ENCODE measurements at places on chromosomes 4 and X.
A peak's percentile ranks its signal among the peaks of the same experiment; 100 is the strongest.

DNA sequence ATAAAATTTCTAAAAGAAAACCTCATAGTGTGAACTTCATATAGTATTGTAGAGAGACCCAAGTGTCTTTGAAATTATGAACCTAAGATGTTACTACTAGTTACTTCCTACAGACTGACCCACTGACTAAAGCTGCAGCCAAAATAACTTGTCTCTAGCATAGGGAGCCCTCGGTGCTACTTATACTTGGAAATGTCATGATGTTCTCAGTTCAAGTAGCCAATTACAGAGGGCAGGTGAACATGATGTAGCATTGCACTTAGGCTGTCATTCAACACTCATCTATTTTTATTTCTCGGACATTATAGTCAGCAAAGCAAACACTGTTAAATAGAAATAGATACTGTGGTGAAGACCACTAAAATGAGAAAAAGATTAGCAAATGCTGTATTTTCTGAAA, 165.6 kb downstream of the AREG start:
- no peak for DNase-seq

GRCh38 chrX:50211510-50211909, 6.9 kb downstream of the CCNB3 start:
- DNase-seq, result no peak

GRCh38 chr4:3825530-3825929, 59.3 kb downstream of the ADRA2C start:
- DNase-seq, result no peak

GRCh38 chr4:145888393-145888792, 50.2 kb downstream of the ZNF827 start:
- DNase-seq, result no peak

- DNase-seq, result no peak
These were observed 7.0 kb downstream of the VAMP7 start for GRCh38 chrX:155888139-155888538.

DNA sequence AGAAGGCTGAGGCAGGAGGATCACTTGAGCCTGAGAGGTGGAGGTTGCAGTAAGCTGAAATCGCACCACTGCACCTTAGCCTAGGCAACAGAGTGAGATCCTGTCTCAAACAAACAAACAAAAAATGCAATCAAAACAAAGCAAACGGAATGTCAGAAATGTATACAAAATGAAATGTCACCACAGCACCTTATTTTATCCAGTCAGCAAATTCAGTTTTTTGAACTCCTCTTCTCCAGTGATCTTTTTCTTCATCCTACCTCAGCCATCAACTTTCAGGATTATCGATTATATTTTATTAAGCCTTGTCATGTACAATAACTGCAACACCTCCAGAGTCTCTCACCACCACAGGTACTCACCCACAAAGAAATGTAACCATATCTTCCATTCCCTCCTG, 31.1 kb upstream of the HPGDS start:
- no peak for DNase-seq

DNA sequence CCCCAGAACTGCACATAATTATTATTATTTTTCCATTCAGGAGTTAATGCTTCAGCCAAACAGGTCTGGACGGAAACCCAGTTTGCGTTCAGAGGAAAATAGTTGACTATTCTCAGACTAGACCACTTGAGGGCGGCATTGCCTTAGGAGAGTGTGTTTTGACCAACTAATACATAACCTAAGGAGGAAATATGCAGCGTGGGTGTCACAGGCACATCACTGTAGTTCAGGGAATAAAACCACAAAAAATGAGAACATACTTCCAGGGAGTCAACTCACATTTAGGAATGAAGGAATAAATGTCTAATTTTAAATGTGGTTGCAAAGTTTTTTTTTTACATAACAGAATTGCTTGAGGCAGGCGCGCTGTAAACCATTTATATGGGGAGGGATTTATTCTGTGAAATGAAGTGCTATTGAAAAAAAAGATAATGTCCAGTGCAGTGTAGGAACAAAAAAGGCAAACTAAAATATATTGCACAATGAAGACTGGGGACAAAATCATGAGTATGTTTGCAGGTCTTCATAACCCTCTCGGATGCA, 93.3 kb downstream of the SYNPO2 start:
- peak; percentile 56 for DNase-seq

GRCh38 chr4:147765121-147765529, 33.2 kb downstream of the ARHGAP10 start:
- DNase-seq, result no peak

- no peak for DNase-seq
These were observed 57.6 kb upstream of the RAP1GDS1 start for GRCh38 chr4:98203332-98204235.

DNA sequence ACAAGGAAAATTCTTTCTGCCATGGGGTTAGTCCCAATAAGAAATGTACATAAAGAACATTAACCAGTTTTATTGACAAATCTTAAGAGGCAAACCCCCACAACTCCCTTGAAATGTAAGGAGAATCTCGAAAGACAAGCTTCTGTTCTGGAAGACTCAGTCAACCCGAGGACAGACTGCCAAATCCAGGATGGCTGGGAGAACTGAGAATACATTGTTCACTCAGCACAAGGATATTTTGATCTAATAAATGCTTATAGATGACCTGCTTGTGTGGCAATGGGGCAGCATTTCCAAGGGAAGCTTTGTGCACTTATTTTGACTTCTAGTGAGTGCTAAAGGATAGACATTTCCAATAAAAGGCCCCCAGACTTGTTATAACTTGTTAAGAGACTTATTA, 280.4 kb downstream of the DHX15 start:
- DNase-seq, result no peak

GRCh38 chrX:31969714-31970113, 897.9 kb upstream of the FTHL17 start:
- DNase-seq, result no peak

DNA sequence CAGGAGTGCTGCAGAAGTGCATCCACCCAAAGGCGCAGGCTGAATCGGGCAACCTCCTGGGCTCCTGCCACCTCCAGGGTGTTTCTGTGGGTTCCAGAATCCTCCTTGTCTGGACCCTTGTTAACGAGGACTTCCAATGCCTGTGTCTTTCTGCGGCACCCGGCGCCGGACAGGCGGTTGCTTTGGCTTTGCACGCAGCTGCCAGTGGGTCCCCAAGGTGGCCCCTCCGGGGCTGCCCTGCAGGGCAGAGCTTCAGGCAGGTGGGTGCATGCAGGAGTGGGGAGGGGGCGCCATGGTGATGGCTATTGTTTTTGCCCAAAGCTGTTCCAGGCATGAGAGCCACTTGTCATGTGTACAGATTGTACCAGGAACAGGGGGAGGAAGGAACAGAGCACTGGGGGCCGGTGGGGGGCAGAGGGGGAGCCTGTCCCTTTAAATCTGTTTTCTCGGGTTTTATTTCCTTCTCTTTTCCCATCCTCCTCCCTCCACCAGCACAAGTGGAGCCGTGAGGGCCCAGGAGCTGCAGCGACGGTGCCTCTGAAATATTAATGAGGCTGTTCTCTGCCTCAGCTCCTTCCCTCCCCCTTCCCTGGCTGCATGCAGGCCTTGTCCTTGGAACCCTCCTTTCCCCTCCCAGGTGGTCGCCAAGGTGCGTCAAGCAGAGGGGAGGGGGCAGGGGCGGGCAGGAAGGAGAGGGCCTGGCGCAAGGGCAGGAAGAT, 13.1 kb downstream of the ATP2B3 start:
- DNase-seq, result no peak

- DNase-seq, result no peak
These were observed 22.6 kb downstream of the ASB11 start for GRCh38 chrX:15292861-15293260.

DNA sequence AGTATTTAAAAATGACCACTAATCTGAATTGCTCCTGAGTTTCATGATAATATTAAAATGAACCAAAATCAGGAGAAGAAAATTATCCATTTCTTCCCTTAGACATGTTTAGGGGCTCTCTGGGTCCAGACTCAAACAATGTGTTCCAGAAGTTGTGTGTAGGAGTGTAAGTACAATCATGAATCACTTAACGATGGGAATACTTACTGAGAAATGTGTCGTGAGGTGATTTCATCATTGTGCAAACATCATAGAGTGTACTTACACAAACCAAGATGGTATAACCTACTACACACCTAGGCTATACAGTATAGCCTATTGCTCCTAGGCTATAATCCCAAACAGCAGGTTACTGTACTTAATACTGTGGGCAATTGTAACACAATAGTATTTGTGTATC, 74.8 kb downstream of the STPG2 start:
- DNase-seq, result no peak

- no peak for DNase-seq
These were observed 90.4 kb downstream of the PHEX start for GRCh38 chrX:22122510-22122909.

DNA sequence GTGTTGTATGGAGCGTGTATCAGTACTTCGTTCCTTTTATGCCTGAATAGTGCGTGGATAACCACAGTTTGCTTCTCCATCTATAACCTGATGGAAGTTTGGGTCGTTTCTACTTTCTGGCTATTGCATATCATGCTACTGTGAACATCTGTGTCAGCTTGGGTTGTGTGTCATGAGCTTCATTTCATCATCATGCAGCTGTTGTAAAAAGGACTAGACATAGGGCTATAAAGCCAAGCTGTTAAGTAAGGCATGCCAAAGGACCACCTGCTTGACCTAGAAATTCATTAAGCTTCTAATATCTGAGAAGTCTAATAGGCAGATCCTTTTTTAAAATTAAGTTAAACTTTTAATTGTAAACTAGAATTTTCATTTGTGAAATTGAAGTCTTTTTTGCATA, 18.4 kb downstream of the SMS start:
- no peak for DNase-seq

- no peak for DNase-seq
These were observed 35.0 kb upstream of the MYOZ2 start for GRCh38 chr4:119100655-119101054.

- no peak for DNase-seq
These were observed 110.3 kb upstream of the VCX3A start for GRCh38 chrX:6645216-6645615.

Data from T-helper 2 cell (primary cell).